ENCODE measurements at places on chromosomes 4 and X.
A peak's percentile ranks its signal among the peaks of the same experiment; 100 is the strongest.

DNA sequence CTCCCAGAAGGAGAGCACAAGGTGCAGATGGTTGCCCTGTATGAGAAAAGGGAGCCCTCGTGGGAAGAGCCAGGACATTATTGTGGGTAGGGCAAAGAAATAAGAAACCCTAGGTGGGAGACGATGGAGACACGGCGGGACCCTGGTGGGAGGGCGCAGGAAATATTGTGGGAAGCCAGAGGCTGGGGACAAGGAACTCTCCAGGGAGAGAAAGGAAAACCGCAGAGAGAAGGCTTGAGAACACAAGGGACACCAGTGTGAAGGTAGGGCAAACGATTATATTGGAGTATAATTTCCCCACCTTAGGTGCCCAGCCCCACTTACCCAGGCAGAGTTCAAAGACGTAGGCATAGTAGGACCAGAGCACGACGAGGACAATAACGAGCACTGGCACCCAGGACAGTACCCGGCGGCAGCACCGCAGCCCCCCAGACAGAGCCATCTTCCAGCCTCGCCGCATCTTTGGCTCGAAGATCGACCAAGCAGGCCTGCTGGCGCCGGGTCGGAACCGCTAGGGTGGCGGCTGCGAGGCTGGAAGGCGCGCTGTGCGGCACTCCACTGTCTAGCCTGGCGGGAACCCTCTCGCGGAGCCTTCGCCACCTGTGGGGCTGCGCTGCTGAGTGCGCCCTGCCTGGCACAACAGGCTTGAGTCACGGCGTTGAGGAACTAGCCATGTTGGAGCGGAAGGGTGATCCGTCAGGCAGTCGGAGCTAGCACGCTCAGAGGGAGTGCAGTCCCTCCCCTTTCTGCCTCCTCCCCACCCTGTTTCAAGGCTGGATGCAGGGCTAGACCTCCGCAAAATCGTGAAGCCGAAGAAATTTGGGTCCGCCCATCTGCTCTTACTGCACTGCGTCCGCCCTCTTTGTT, at the start of gene ZDHHC15:
Gene ZDHHC15, minus strand, starts transcription at position 473 of the 867 bp plus-strand sequence. Its CDS starts 13 bp downstream, at position 460.
- DNase-seq = peak; percentile 19

DNA sequence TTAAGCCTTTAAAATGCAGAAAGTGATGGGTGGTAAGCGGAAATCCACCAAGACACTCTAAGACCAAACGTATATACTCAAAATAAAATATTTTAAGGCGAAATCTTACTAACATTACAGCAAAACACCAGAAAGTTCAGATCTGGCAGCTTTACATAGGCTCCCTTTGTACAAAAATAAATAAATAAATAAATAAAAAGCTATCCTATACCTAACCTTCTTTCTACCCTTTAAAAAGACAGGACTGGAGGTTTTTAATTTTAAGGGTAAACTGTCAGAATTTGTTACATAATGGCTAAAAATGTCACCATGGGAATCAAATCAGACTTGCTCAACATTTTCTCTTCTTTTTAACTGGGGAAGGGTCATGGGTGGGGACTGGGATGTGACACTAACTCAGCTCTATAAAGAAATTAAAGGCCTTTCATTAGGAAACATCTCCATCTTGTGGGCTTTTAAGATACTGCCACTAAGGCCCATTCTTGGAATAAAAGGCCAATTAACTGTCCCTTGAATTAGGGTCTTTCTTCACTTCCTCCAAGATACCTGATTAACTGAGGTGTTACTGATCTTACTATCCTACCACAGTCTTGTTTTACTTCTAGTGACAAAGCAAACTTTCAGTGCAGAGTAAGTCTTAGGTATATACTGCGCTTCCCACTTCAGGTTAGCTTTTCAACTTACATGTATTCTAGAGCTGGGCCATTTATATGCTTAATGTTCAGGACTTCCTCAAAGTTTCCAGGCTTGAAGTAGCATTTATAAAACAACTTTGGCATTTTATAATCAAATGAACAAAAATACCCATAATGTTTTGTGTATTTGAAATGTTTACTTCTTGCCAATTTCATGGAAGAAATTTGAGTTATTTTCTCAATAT, 13.3 kb downstream of the HNRNPD start:
- DNase-seq = peak; percentile 60

- no peak for DNase-seq
Observed at GRCh38 chrX:83077606-83078005, 430.5 kb upstream of the POU3F4 start.

- DNase-seq = no peak
Observed at GRCh38 chr4:1045595-1046201, 34.3 kb downstream of the FGFRL1 start.

DNA sequence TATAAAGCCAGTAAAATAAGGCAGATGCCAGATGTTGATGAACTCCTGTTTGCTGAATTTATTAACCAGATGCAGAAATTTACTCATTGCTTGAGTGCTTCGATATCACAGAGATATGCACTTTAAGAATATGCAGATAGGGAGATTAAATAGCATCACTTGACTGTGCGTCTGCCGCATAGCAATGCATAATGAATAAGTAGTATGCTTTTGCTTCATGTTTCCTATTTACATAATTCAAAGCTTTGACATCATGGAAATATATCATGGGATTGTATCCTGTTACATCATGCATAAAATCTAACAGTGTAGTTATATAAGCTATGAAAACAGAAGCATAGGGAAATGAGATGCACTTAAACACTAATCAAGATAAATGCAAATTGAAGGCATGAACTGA, 45.9 kb downstream of the VEGFC start:
- no peak for DNase-seq

DNA sequence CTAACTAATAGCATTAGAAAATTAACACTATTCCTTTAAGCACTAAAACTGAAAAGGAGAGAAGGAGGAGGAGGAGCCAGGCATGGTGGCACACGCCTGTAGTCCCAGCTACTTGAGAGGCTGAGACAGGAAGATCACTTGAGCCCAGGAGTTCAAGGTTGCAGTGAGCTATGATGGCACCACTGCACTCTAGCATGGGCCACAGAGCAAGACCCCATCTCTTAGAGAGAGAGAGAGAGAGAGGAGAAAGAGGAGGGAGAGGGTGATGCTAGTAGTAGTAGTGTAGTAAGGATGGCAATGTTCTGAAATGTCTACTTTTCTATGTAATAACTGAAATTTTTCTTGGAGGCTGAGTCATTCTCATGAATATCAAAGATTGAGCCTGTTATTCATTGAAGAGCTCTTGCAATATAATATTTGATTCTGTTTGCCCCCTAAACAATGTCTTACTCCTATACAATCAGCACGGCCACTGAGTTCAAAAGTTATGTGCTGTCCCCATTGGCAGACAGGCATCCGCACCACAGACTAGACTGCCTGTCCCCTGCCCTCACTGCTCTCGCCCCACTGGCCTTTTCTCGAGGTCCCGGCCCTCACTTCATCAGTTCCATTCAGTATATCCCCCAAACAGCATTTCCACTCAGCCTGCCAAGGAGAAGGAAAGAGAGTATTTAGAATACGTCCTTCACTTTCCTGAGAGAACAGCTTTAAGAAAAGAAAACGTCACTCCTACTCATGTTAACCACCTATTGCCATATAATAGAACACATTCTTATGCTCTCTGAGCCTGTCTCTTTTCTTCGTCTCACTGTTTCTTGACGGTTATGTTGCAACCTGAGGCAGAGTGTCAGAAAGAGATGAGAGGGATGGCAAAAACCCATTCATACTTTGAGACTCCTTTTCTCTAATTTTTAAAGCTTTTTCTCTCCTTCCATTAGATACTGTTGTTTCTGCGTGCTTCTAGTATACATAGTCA, 238.1 kb downstream of the PALLD start:
- DNase-seq = no peak

- peak; percentile 83 for DNase-seq
Observed at GRCh38 chr4:126799416-126799815, 833.3 kb upstream of the INTU start.

GRCh38 chrX:110276778-110277177, 41.1 kb downstream of the AMMECR1 start:
- no peak for DNase-seq

DNA sequence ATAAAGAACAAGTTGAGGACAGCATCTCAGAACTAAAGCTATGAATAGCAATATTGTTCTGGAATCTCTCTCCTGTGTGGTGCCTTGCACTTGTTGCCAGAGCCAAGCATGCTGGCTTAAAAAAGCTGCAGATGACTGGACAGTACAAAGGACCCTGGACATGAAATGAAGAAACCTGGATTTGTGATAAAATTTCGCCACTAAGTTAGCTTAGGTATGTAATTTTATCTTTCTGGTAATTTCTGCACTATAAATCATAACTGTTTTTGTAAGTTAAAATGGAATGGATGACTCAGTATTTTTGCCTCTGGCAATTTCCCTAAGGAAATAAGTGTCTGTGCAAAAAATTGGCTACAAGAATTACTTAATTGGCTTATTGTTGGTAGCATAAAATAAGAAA, 317.2 kb downstream of the CAMK2D start:
- DNase-seq = no peak

DNA sequence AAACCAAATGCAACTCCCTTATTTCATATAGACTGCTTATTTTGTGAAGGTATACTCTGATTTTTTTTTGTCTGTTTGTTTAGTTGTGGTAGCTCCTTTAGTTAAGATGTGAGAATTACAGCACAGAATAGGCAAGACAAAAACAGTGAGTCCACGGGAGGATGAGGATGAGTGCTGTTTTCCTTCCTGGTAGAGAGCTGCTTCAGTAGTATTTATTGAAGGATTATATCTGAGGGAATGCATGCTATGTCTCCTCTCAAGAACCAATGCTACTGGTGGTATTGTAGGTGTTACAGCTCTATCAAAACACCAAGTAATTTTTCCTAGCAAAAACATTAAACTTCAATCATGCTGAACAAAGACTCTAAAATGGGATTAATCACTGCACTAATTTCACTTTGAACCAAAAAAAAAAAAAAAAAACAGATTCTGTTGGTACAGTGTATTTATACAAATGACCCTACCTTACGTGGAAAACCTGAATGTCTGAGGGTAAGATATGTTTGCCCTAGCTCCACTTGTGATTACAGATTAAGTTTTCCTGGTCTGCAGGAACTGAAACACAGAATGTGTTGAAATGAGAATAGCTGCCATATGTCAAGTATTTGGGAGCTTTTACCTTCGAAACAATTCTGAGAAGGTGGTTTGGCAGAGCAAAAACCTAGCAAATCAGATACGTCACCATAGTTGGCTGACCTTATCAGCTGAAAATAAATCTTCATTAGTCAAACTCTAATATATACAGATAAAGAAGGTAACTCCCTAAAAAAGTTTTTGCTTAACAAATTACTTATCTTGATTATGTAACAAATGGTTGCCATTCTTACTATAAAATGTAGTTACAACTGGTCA, 40.3 kb downstream of the PPP3CA start:
- DNase-seq = no peak

- DNase-seq = no peak
Observed at GRCh38 chr4:186840771-186841301, 117.2 kb upstream of the FAT1 start.

- no peak for DNase-seq
Observed at GRCh38 chr4:78764498-78764961, 11.6 kb upstream of the BMP2K start.

DNA sequence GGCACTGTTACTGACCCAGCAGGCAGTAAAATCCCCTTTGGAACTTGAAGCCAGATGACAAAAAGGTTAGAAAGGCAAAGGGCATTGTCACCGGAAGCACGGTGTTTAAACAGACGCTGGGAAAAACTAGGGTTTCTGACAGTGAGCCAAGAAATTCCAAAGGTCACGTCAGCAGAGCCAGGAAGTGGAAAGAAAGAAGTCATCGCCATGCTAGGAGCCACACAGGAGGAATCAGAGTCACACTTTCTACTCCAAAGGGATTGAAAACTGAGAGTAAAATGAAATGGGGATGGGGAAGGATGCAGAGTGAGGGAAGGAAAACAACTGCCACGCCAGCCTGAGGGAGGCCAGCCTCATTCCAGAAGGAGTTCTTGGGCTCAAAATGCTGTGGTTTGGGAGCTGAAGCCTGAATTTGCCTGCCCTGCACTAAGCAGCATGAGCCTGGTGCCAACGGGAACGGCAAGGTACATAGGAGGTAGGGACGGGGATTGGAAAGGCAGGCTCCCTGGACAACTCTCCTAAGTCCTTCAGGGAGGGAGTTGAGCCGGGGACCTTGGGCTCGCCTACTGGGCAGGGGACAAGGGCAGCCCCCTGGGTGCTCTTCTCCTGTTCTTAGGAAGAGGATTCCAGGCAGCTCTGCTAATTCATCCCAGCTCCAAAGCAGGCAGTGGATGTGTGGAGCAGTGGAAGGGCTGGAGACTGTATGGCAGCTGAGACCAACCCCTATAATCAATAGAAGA, 66.8 kb downstream of the SOWAHB start:
- peak; percentile 85 for DNase-seq

GRCh38 chr4:8708401-8709021, 115.9 kb downstream of the CPZ start:
- DNase-seq = no peak

DNA sequence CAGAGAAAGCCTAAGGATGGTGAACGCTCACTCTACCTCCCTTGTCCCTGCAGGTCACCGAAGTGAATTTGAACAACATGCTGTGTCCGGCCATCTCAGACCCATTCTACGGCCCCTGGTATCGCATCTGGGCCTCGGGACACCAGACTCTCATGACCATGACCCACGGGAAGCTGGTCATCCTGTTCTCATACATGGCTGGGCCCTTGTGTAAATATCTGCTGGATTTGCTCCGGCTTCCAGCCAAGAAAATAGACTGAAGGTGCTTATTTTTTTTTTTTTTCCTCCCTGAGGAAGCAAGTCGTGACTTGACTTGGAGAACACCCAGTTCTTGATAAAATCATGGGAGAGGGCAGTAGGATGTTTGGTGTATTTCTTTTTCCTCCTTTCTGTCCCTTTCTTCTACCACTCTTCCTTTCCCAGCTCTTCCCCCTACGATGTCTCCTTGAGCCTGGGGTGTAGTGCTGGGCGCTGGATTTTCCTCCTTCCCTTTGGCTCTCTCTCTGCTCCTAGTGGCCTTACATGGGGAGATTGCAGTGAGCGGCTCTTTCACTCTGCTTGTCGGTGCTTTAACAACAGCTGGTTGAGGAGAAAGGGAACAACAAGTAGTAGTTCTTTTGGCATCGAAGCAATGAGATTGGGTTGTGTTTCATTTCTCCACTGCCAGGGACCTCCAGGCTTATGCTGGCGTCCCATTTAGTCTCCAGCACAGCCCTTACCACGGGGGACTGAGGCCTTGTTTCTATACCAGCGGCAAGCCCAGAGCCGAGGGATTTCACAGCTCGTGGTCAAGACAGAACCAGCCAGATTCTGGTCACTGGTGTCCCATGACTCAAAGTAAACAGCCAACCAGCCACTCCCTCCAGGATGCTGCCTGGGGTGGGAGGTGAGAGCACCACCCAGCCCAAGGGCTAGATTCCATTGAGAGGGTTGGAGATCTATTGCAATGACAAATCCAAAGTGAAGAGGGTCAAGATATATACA, 144.4 kb downstream of the AMMECR1 start:
- no peak for DNase-seq

- DNase-seq = no peak
Observed at GRCh38 chrX:136228839-136229207, 22.4 kb downstream of the MAP7D3 start.

DNA sequence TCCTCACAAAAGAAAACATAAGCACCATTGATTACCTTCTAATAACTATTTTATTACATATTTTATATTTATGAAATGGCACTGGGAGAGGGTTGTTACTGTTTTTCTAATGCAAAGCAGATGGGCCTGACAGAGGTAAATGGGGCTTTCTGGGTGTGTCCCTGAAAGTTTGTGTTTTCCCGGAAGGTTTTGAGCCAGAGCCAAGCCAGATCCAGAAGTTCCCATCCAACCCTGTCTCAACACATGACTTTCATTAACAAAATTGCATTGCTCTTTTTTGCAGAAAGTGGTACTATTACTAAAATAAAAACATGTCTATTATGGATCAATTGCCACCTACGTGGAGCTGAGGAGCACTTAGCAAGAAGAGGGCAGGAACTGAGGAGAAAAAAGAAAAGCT, 181.3 kb downstream of the RAB28 start:
- DNase-seq = no peak

GRCh38 chr4:76998251-76998901, 48.8 kb downstream of the SEPTIN11 start:
- DNase-seq = peak; percentile 43
